ENCODE measurements at places on chromosomes 7 and 10.

DNA sequence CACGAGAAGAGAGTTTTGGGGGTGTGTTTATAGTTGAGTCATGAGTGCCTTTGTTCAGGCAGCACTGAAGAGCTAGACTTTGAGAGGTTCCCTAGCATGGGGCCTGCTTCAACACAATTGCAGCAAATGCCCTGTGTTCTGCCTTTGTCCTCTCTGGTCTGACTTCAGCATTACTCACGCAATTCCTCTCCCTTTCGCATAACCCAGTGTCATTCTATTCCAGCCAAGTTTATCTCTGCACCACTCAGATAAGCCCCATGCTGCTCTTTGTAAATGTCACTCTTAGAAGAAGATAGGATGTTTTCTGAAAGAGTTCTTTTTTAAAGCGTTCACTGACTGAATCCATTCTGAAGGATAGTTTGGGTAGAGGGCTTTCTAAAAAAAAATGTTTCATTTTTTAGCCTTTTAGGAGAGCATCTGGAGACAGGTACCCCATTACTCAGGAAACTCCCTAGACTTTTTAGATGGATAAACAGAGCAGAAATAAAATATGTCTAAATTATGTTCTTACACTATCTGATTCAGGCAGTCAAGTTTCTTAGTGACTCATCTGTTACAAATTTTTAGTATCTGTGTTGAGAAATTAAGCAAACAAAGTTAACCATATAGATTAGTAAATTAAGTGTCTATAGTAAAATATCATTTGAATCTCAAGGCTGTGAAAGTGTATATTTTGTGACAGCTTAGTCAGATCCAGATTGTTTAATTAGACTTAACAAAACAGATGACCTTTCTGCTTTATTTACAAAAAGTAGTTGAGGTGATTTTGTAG is 318.5 kb downstream of the GPR158 start:
- no peak for DNase-seq

DNA sequence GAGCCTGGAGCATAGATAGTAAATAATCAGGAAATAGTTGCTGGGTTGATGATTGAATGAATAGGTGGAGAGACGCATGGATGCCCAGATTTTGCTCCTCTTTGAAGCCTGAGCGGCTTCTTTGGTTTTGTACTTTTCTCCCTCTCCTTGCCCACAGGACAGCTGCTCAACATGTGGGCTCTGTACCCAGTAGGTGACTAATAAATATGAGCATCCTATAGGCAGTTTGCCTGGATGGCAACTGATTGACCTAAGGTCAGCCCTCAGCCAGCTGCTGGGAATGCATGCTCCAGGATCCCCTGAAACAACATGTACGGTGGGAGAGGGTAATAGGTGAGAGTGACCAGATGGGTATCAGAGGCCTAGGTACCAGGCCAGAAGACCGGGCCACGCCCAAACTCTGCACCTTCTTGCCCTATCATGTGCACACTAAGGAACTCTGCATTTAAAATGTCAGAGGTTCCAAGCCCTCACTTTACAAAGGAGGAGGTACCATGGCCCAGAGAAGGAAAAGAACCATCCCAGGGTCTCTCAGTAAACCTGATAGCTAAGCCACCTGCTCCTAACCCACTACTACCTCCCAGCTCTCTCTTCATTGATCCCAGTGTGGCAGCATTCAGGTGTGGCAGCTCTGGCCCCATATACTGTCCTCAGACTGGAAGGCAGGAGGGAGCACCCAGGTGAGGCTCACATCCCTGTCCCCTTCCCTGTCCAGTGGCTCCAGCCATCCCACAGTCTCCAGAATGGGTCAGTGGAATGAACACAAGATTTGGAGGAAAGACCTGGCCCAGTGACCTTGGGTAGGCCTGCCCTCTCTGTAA is 2.7 kb upstream of the ZCCHC24 start:
- no peak for DNase-seq

DNA sequence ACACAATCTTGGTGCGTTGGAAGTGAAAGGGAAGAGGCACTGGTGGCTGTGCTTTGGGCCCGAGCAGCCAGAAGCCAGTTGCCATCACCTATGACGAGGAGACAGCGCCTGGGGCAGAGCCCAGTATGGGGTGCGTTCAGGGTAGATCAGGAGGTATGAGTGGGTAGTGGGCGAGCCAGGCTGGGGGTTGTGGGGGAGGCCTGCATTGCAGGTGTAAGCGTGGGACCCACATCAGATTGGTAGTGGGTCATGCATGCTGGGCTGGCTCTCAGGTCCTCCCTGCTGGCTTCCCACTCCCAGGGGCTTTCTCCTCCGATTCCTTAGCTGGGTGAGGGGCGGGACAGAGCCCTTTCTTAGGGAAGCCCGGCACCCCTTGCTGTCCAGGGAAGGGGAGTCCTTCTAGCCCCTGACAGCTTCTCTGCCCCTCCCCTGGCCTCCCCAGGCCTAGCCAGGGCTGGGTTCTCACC is 445 bp upstream of the PVRIG start:
- DNase-seq, result no peak

- no peak for DNase-seq
These were observed 93.5 kb upstream of the SLC25A13 start for GRCh38 chr7:96415293-96415940.

DNA sequence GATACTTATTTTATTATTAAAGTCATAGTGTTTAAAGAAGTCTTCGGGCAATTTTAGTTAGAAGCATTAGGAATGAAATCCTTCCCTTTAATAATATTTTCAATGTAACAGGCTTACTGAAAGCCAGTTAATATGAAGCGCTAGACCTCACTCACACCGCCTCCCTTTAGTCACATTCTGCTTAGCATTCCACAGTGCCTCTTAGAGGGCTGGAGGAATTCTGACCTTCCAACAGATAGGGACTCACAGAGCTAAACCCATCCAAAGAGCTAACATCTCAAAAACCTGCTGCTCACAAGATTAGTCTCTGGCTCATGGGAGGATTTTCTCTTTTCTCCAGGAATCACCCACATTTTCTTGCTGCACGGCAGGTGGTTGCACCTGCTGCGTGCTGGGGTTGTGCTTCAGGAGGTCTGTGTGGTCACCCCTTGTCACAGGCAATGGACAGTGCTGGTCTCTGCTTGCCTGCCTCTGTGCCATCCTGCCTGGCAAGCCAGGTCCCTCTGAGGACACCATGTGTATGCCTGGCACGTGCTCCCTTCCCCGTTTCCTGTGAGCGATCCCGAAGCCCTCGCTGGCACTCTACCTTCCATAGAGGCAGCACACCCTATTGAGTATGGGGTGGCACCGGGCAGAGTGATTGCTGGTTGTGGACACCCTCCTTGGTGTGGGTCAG is 91.8 kb downstream of the KLF6 start:
- DNase-seq, result no peak

GRCh38 chr7:34928560-34928959 is 108.7 kb downstream of the DPY19L1 start:
- no peak for DNase-seq

- no peak for DNase-seq
These were observed 97.9 kb downstream of the RTKN2 start for GRCh38 chr10:62170732-62171131.

DNA sequence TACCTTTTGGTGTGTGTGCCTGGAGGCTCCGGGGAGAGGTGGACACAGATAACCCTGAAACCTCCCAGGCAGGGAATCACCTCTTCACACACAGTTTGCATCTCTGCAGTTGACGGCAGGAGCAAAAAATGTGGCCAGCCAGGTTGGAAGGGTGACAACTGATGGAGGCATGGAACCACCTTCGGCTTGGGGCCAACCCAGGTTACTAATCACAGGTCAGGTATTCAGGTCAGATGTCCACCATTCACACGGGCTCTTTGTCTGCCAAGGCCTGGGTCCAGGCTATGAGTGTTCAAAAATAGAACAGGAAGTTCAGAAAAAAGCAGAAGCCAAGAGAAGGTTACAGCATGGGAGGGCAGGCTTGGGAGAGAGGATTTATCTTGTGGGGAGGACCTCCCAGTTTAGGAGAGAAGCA is 137.2 kb upstream of the EFCAB10 start:
- DNase-seq, result no peak

GRCh38 chr7:38825721-38826440 is 83.1 kb downstream of the VPS41 start:
- DNase-seq, result no peak

DNA sequence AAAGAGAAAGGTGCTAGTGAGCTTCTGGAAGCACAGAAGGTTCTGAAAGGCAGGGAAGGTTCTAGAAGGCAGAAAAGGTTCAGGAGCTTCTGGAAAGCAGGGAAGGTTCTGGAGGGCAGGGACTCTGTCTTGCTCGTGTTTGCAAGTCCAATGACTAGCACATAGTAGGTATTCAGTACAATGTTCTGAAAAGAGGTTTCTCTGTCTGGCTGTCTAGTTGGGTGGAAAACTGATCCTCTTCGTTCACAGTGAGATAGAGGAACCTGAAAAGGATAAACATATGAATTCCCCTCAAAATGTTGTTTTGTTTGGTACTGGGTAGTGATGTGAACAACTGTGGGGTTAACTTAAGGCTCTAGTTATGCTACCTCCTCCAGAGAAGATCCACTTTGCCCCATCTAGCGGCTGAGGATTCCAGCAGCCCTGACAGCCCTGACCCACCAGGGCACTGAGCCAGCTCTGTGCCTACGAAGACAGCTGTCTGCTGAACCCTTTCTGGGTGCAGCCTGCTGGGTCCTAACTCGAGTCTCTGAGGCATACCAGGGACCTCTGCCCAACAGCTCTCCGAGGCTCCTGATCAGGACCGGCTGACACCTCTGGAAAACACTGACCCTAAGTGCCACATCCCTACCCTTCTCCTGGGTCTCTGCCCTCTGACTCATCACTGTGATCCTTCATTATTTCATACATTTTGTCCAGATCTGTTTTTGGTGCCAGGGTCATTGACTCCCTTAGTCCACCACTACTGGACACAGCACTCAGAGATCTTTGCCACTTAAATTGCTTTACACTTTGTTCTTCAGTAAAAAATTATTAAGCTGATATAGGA is 15.4 kb downstream of the PTPRN2 start:
- DNase-seq, result no peak

GRCh38 chr7:123460616-123461015 is 73.8 kb downstream of the IQUB start:
- DNase-seq, result no peak

DNA sequence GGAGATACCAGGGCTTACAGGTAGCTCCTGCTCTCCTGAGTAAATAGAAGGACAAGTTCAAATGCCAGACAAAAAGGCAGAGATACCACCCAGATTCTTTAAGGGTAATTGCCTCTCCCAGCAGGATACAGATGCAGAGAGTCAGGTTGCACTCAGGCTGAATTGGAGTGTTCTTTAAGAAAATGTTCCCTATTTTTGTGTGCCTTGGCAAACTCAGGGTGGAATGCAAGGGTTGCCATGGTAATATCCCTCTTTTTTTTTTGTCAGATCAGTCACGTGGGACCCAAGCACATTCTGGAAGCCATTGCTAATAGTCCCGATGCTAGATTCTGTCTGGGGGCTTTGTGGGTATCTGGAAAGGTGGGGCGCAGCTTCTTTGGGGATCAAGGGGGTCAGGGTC is 628.0 kb downstream of the CALN1 start:
- DNase-seq, result no peak

DNA sequence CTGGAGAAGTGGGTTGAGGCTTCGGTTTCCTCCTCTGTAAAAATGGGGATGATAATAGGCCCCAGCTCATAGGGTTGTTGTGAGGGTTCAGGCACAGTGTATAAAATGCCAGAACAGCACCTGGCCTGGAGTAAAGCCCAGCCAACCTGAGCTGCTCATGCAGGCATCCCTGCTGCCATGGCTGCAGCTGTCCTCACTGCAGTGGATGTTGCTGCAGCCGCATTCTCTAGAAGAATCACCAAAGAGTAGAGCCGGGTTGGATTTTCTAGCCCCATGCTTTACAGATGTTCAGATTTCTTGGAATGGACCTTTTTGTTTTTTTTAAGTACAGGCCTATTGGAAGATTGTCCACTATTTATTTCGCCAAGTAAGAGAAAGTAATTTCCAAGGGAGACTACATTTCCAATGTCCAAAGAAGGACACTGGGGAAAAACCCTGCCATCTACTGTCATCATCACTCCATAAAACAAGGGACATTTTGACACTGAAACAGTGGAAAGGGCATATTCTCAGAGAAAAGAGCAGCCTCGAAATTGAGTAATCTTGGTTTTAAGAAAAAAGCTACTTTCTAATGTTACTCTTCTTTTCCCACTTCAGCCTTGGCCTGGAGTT is 147.5 kb upstream of the TCF7L2 start:
- DNase-seq, result no peak

DNA sequence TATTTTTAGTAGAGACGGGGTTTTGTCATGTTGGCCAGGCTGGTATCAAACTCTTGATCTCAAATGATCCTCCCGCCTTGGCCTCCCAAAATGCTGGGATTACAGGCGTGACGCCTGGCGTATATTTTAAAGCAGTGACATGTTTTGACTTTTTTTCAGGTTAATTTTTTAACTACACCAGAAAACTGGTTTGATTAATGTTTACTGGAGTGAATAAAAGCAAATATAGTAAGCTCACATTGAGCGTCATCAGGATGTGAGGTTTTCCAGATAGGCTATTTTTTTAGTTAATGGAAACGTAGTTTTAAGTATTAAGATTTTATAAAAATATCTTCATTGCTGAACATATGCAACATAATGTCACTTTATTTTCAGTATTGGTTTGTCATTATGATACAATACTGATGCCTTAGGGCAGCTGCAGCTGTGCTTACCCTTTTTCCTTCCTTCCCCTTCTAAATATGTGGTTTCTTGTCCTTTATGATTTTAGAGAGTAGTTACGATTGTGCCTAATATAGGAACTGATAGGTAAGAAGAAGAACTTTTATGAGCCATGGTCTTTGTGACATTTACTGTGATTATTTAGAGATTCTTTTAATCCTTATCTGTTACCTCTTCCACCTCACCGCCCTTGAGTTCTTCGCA is 37.3 kb downstream of the TMEM60 start:
- no peak for DNase-seq

DNA sequence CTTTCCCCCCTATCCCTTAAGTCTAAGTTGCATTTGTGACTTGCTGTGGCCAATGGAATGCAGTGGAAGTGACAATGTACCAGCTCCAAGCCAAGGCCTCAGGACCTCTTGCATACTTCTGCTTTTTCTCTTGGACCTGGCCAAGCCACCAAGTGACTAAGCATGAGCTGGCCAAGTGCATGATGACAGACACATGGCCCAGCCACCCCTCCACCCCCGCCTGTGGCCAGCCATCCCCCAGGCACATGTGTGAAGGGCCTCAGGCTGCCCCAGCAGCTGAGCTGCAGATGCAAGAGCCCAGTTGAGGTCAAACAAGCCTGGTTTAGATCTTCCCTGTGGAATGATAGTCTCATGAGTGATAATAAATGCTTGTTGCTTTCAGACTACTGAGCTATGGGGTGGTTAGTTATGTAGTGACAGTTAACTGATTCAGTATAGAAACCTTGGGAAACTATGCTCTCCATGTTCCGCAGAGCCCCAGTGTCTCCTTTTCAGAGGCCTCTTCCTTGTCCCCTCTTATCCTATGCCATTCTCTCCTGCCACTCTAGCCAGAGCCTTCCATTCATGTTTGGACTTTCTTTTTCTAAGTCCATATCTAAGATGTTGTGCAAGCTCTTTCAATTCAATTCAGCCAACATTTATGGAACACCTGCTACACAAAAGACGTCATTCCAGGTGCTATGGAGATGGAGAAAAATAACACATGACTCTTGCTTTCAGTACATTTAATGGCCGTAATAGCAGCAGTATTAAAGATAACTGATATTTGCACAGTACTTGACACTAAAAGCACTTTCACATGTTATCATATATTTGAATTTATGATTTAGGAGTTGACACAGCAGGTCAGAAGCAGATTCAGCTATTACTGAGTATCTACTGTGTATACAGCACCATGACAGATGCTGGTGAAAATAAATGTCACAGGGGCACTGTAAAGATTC is 55.5 kb upstream of the LOXL4 start:
- DNase-seq, result no peak
